ENCODE measurements at places on chromosomes 11 and 22. TPM values are rescaled to one million over a fixed set of nuclear protein-coding genes. Genes with fewer than 3 reads are reported as not detected.

DNA sequence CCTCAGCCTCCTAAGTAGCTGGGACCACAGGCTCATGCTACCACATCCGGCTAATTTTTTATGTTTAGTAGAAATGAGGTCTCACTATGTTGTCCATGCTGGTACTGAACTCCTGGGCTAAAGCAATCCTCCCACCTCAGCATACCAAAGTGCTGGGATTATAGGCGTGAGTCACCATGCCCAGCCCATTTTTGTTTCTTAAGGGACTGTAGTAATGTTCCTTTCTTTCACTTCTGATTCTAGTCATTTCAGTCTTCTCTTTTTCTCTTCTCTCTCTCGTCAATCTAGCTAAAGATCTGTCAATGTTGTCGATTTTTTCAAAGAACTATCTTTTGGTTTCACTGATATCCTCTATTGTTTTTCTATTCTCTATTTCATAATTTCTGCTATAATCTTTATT lies 111.0 kb upstream of the APOA1 start:
- H3K36me3 ChIP-seq, result no peaks in the 10 kb centered on the region
- no peaks in the 10 kb centered on the region for H3K27me3 ChIP-seq
- no peaks in the 10 kb centered on the region for H3K4me1 ChIP-seq
- DNase-seq, result no peak

GRCh38 chr11:62863687-62864335 lies 16.9 kb upstream of the SLC3A2 start:
- no peak overlapping the region for H3K27ac ChIP-seq
- no peak overlapping the region for H3K4me3 ChIP-seq
- H3K36me3 ChIP-seq, result no peaks in the 10 kb centered on the region
- no peak for DNase-seq

GRCh38 chr11:119876841-119877240 lies 147.8 kb upstream of the NECTIN1 start:
- no peak overlapping the region for H3K27ac ChIP-seq
- no peak overlapping the region for H3K4me3 ChIP-seq
- peaks cover 31% of the 10 kb centered on the region for H3K27me3 ChIP-seq

DNA sequence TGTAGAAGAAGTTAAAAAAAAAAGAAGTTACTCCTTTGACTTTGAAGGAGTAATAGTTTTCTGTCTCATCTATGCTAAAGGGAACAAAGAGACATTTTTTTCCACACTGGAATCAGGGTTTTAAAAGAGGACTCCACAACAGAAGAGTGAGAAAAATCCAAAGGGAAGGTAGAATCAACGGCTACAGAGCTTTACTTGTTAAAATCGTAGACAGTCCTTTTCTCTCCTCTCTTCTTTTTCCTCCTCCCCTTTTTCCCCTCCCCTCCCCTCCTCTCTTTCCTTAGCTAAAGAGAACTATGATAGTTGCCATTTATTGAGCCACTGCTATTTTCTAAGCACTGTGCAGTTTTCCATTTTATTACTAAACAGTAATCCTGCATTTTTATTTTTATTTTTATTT lies 29.2 kb downstream of the DDIAS start:
- H3K4me1 ChIP-seq, result no peaks in the 10 kb centered on the region
- H3K36me3 ChIP-seq, result no peaks in the 10 kb centered on the region
- DNase-seq, result no peak

DNA sequence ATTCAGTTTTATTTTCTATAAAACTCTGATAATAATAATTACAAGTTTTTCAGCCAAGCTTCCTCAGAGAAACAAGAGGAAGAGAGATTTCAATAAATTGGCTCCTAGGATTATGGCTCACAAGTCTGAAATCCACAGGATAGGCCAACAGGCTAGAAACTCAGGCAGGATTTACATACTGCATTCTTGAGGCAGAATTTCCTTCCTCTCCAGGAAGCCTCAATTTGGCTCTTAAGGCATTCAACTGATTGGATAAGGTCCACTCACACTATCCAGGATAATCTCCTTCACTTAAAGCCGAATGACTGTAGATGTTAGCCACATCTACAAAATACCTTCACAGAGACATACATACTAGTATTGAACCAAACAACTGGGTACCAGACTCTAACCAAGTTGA lies 120.3 kb upstream of the FAT3 start:
- H3K36me3 ChIP-seq, result no peaks in the 10 kb centered on the region

- peak overlapping the region; percentile 58 for H3K27ac ChIP-seq
- no peak overlapping the region for H3K4me3 ChIP-seq
- peaks cover 15% of the 10 kb centered on the region for H3K4me1 ChIP-seq
- no peaks in the 10 kb centered on the region for H3K27me3 ChIP-seq
Measured at GRCh38 chr11:64619811-64620380, 28.9 kb downstream of the SLC22A12 start.

DNA sequence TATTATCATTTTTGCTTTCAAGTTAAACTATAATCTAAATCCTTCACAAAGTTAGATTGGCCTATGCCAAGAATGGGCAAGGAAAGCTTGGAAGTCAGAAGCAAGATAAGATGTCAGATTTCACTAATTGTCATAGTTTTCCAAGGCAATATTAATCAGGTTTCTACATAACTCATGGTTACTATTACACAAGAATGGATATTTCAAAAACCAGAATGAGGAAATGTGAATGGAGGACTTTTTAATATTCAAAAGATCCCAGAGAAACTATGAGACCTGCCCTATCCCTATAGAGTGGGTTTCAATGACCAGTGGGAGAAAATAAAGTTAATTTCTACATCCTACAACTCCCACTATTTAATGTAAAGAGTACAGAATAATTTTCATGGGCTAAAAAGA lies 203.2 kb downstream of the CASP12 start:
- no peaks in the 10 kb centered on the region for H3K27me3 ChIP-seq
- H3K4me1 ChIP-seq, result no peaks in the 10 kb centered on the region
- no peak overlapping the region for H3K4me3 ChIP-seq
- no peak overlapping the region for H3K27ac ChIP-seq

DNA sequence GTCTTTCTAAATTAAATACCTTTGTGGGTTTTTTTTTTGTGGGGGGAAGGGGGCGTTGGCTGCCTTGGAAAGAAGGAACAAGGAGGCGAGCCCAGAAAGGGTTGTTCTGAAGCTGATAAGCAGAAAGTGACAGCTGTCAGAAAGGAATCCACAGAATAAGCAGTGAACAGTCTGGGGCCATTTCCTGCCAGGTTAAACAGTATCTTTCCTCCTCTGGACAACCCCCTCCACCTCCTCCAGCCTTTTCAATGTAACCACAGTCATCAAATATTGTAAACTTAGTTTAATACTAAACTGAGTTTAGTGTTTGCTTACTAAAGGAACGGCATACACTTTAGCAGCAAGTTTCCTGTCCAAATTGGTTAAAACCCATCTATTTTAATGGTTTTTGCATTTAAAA lies 271.2 kb upstream of the SYN3 start:
- no peak overlapping the region for H3K27ac ChIP-seq
- DNase-seq, result no peak
- no peaks in the 10 kb centered on the region for H3K27me3 ChIP-seq
- no peak overlapping the region for H3K4me3 ChIP-seq
- H3K36me3 ChIP-seq, result no peaks in the 10 kb centered on the region

The NPTXR gene
- 6.1 TPM for total RNA-seq

The RNH1 gene
- 160 TPM for total RNA-seq

The MYOD1 gene
- not detected for total RNA-seq

The MPST gene
- total RNA-seq, result 109 TPM

The RASD2 gene
- 22.8 TPM for total RNA-seq

The MPPED2 gene
- 19.1 TPM for total RNA-seq
